ENCODE measurements at places on chromosomes 1 and 21.

- DNase-seq, result no peak
These were observed 61.2 kb downstream of the ERI3 start for GRCh38 chr1:44293761-44294315.

GRCh38 chr1:227947676-227948492 lies at the start of gene WNT9A:
Gene WNT9A (minus strand): TSS chr1:227947932. CDS start chr1:227947887, 45 bp downstream.
- no peak for DNase-seq

DNA sequence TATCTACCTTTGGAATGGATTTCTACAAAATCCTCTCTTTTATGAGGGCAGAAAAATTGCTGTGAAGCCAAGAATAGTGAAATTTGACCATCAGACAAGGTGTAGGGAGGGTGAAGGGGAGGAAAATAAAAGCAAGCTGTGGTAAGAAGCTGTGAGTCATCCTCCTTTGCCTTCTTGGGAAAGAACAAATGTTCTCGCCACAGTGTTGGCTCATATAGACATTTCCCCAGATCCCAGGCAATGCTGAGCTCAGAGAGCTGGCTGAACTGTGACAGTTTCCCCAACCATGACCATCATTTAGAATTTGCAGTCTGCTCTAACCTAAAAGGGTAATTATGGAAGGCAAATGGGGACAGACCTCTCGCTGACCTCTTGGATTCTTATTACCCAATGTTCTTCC lies 235.4 kb downstream of the PBX1 start:
- no peak for DNase-seq

DNA sequence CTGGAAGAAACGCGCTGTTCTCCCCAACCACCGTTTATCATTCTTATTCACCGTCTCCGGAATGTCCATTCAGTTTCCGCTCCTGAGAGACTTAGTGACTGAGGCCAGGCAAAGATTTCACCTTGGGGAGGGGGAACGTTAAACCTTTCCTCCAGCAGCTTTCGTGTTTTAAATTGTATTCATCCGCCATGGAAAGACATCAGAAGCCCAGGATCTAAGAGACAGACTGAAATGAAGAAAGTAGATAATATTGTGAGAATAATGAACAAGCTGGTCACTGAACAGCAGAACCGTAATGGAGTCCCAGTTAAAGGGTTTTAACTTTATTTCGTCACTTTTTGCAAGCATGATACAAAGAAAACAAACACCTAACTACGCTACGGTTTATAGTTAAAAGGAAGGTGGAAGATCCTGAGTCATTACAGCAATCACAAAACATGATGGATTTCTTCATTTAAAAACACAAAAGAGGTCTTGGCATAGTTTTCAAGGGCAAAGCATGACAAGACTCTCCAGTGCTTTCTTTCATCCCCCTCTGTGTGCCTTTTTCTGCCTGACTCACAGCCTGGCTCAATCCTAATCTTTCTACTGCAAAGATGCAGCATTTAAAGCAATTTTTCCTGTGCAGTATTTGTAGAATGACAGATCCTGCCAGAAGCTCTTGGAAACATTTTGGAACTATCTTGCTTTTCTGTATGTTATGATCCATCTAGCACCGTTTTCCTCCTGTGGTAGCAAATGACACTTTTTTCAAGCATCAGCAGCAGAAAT lies 722 bp upstream of the SLC19A2 start:
- DNase-seq, result no peak

DNA sequence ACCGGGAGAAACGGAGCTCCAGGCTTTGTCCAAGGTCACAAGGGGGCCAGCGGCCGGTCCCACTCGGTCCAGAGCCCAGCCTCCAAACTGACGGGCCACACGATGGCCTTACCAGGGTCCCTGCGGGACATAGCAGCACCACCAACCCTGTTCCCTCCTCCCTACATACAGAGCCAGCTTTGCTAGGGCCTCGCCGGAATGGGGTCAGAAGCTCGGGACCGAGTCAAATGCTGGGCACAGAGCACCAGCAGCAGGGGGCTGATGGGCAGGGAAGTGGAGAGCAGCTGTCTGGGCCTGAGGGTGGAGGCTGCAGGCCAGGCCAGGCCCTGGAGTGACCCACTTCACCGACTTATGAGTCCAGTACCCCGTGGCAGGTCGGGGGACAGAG lies 14.9 kb upstream of the TTC39A start:
- no peak for DNase-seq

DNA sequence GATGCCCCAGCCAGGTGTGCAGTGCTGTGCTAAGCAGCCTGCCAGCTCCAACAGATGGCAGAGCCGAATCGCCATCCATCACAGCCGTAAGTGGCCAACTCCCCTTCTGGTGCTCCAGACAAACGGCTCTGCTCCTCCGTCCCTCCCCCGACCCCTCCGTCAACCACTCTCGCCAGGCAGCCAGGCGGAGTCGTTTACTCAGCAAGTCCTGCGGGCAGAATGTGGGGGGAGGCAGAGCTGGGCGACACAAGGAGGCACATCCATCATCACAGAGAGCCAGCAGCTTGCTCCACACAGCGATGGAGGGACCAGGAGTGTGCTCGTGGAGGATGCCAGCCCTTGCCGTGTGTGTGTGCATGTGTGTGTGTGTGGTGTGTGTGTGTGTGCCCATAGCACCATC lies 206.6 kb upstream of the GRIK3 start:
- DNase-seq, result no peak

DNA sequence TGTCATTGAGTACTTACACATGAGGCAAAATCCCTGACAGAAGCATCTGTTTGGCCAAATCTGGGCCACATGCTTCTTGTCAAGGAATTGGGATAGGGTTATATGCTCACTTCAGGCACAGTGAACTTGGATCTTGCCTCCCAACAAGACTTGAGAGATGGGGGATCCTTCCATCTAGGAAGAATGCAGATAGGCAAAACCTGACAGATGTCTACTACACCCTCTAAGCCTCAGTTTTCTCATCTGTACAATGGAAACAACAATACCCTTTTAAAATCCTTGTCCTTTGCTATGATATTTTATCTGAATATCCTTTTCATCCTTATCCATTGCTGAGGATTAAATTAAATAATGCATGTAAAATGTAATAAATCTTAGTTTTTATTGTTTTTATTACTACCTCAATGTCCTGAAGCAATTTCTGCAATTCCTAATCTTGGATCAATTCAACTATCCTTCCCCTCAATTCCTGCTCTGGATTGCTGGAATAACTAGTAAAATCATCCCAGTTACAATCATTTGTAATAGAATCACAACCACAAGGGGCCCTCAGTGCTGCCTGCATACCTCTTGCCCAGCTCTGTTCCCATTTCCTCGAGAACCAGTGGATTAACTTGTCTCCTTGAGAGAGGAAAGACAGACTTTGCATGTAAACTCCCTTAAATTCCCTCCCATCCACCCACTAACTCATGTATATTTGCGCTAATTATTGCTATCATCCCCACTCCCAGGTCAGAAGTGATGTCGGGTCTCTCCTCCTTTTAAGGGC lies 8.1 kb upstream of the XPR1 start:
- no peak for DNase-seq

- DNase-seq, result no peak
These were observed 1.1 kb downstream of the S100A11 start for GRCh38 chr1:152035539-152036266.

- DNase-seq, result no peak
These were observed 441.1 kb upstream of the VAMP3 start for GRCh38 chr1:7329868-7330615.

GRCh38 chr1:155125946-155126555 lies 1.6 kb upstream of the EFNA1 start:
- DNase-seq, result no peak

GRCh38 chr1:233102341-233102740 lies 151.9 kb downstream of the NTPCR start:
- no peak for DNase-seq

DNA sequence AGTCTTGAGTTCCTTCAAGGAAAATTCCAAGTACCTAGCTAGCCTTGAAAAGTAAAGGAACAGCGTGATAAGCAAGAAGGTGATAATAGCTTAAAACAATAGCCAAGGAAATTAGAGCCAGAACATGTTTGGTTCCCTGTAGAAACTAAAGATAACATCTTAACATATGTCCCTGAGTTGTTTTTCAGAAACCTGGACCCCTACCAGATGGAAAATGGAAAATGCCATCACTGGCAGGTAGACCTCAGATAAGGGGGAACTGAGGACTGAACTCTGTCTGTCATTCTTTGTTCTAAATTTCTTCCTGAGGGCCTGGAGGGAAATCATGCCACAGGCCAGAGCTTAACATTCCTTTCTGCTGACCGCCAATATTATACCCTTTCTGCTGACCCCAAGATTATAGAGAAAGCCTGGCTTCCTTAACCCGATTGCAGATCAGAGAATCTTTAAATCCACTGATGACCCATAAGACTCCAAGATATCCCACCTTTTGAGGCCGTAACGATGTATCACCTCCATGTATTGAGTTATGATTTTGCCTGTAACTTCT lies 23.4 kb downstream of the CNIH3 start:
- DNase-seq, result no peak

DNA sequence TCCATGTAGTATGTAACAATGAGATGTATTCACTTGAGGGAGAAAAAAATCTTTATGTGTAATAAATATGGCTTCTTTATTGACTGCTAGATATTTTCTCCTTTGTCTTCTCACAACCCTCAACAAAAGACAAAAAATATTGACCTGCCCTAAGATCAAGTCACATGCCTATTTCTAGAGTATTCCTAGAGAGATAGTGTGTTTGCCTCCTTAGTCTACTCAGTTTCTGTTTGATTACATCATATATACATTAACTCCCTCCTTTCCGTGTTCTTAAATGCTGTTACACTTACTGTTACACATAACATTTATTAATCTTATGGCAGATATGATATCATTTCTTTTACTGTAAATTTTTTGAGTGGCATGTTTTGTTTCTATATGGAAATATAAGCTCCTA lies 281.6 kb upstream of the RGS18 start:
- DNase-seq, result no peak

All from stimulated activated CD4-positive, alpha-beta T cell treated with anti-CD3 and anti-CD28 coated beads, TNF-alpha, amount 100 ng/mL, for 24 hours (primary cell).